ENCODE measurements at places on chromosomes 6 and 20. TPM values are rescaled to one million over a fixed set of nuclear protein-coding genes. Genes with fewer than 3 reads are reported as not detected.

The GRM1 gene
- total RNA-seq, result not detected

The TBX18 gene
- total RNA-seq, result not detected

The HMGCLL1 gene
- total RNA-seq, result not detected

The CD93 gene
- total RNA-seq, result 0.10 TPM

Measured in naive thymus-derived CD8-positive, alpha-beta T cell (primary cell).